ENCODE measurements at places on chromosomes 5 and 9. TPM values are rescaled to one million over a fixed set of nuclear protein-coding genes. Genes with fewer than 3 reads are reported as not detected.

GRCh38 chr5:122054266-122054665, 23.8 kb downstream of the LOX start:
- H3K4me3 ChIP-seq = no peak overlapping the region
- no peaks in the 10 kb centered on the region for H3K4me1 ChIP-seq
- no peak overlapping the region for H3K27ac ChIP-seq
- no peak for DNase-seq

GRCh38 chr5:143376911-143377813, 26.3 kb downstream of the NR3C1 start:
- no peak for DNase-seq
- H3K4me1 ChIP-seq = peaks cover 69% of the 10 kb centered on the region
- peaks cover 6% of the 10 kb centered on the region for H3K36me3 ChIP-seq
- no peak overlapping the region for H3K4me3 ChIP-seq
- no peaks in the 10 kb centered on the region for H3K27me3 ChIP-seq

DNA sequence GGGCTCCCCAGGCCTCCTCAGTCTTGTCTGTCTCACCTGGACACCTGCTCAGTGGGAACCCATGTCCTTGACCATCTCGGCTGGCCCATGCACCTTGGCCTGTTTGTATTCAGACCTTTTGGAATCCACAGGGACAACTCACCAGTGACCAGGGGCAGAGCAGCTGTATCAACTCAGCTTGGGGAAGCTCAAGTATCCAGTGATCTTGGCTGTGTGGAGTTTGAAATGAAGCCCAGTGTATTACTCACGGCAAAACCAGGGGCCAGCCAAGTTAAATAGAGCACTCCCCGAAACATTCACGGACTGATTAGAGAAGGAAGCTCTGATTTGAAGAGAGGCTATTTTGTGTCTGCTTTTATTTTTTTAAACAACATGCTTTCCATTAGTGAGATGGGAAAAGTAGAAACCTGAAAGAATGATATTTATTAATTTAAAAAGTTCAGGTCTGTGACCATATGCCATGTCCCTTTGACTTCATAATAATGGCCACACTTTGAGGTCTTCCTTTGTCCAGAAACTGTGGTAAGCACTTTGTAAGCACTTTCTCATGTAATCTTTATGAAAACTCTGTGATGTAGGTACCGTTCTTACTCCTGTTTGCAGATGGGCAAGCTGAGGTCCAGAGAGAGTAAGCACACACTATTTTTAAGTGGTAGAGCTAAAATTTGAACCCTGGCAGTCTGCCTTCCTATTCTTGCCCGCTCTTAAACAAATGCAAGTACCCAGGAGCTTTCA, 656.5 kb downstream of the BNC2 start:
- no peak for DNase-seq
- H3K4me1 ChIP-seq = no peaks in the 10 kb centered on the region

The CCL27 gene
- 3.7 TPM for total RNA-seq

- peaks cover 26% of the 10 kb centered on the region for H3K4me1 ChIP-seq
- no peak overlapping the region for H3K4me3 ChIP-seq
- H3K27me3 ChIP-seq = no peaks in the 10 kb centered on the region
- DNase-seq = no peak
These were observed 11.7 kb downstream of the SPIN1 start for GRCh38 chr9:88399966-88400365.

- H3K27me3 ChIP-seq = no peaks in the 10 kb centered on the region
- no peaks in the 10 kb centered on the region for H3K4me1 ChIP-seq
- H3K4me3 ChIP-seq = no peak overlapping the region
- no peak for DNase-seq
These were observed 25.5 kb downstream of the NUP188 start for GRCh38 chr9:128972956-128973355.

GRCh38 chr5:160271836-160272235, 40.5 kb downstream of the CCNJL start:
- H3K4me3 ChIP-seq = no peak overlapping the region
- H3K36me3 ChIP-seq = no peaks in the 10 kb centered on the region
- no peaks in the 10 kb centered on the region for H3K27me3 ChIP-seq
- H3K27ac ChIP-seq = no peak overlapping the region
- no peak for DNase-seq

The LAMC3 gene
- total RNA-seq = 0.74 TPM

DNA sequence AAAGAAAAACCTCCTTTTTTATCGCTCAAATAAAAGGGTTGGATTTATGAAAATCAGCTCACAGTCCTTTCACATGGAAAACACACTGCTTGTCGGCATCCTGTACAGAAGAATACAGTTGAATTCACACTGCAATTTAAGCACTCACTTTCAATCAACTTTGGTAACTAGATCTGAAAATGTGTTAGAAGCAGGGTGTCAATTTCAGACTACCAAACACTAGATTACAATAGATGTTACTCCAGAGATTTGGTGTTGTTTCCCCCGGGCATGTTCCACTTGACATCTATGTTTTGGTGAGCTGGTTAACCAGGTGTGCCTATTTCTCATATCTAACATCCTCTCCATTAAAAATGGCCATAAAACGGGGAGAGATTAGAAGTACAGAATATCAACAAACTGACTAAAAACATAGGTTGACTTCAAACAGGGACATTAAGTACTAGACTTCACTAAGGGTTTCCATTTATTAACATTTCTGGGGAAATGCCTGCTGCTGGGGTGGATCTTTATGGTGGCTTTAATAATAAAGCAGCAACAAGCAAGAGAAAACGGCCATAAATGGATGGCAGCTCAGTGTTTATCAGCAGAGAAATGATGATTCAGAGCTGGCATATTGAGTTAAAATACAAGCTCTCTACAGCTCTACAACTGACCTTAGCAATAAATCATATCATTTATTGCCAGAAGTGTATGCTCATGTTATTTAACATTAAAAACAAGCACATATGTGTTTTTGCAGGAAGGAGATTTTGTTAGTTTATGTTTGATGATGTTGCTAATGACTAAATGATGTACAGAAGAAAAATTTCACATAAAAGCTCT, 158.8 kb downstream of the SLF1 start:
- H3K36me3 ChIP-seq = no peaks in the 10 kb centered on the region
- DNase-seq = no peak
- H3K27ac ChIP-seq = no peak overlapping the region
- H3K4me1 ChIP-seq = no peaks in the 10 kb centered on the region
- no peaks in the 10 kb centered on the region for H3K27me3 ChIP-seq

The C6 gene
- not detected for total RNA-seq

DNA sequence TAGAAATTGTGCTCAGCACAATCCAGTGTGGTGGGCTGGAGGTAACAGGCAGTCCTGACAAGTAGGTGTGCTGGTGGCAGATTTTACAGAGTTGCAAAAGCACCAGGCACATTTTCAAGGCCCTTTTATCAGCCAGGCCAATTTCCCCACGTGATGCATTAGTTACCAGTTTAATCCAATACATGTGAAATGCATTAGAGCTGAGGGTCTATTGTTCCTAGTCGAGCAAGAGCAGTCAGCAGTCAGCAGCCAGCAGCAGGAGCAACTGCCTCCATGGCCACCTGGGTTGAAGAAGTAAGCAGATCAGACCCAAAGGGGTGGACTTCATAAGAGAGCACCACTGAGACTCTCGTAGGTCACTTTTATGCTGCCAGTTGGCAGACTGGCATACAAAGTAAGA, 76.7 kb downstream of the EPB41L4A start:
- H3K4me3 ChIP-seq = no peak overlapping the region
- no peaks in the 10 kb centered on the region for H3K27me3 ChIP-seq
- no peak overlapping the region for H3K27ac ChIP-seq
- H3K4me1 ChIP-seq = no peaks in the 10 kb centered on the region
- DNase-seq = no peak

The IFNA21 gene
- total RNA-seq = not detected

GRCh38 chr9:76808636-76809035, 44.4 kb downstream of the PCA3 start:
- H3K27ac ChIP-seq = no peak overlapping the region
- peaks cover 15% of the 10 kb centered on the region for H3K27me3 ChIP-seq
- H3K4me3 ChIP-seq = no peak overlapping the region
- H3K4me1 ChIP-seq = no peaks in the 10 kb centered on the region

- DNase-seq = no peak
- no peaks in the 10 kb centered on the region for H3K4me1 ChIP-seq
- no peak overlapping the region for H3K4me3 ChIP-seq
- H3K27me3 ChIP-seq = no peaks in the 10 kb centered on the region
- no peaks in the 10 kb centered on the region for H3K36me3 ChIP-seq
- no peak overlapping the region for H3K27ac ChIP-seq
These were observed 211.9 kb downstream of the ACTL7B start for GRCh38 chr9:108643731-108644510.

DNA sequence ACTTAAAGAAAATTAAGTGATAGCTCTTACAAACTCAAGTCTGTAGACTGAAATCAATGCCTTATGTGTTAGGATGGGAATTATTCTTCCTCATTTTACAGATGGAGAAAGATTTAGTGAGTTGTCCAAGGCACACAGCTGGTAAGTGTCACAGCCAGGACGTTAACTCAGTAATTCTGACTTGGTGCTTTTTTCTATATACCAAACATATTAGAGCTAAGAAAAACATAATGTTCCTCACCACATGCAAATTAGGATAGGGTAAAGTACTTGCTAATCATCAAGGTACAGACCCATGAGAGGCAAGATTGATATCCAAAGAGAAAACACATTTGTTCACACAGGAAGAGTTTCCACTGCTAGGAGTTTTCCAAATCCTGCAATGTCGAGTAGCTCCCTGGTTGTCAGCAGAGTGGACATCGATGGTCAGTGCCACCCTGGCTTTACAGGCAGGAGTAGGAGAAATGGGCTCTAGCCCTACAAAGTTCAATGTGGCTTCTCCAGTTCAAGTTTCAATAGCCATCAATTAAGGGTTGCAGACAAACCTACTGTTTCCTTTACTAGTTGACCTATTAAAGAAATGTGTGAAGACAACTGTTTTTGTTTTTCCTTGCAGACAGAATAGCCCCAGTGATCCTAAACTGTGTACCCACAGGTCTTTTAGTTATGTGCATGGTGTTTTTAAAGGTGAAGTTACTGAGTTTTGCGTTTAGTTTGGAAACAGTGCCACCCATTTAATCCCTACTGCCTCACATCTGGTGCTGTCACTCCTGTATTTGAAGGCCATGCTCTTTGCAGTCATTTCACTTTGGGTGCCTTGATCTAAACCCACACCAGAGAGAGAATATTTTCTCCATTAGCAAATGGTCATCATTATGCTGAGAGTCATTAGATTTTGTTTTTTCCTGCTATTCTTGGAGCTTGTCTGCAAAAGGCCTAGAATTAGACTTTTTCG, 460.8 kb upstream of the SMARCA2 start:
- H3K4me1 ChIP-seq = no peaks in the 10 kb centered on the region
- H3K27ac ChIP-seq = no peak overlapping the region

The TAS2R1 gene
- total RNA-seq = not detected

- no peak overlapping the region for H3K27ac ChIP-seq
- H3K4me1 ChIP-seq = peaks cover 36% of the 10 kb centered on the region
- no peaks in the 10 kb centered on the region for H3K36me3 ChIP-seq
- peaks cover 10% of the 10 kb centered on the region for H3K27me3 ChIP-seq
- DNase-seq = no peak
These were observed 7.6 kb downstream of the SPRY4 start for GRCh38 chr5:142317173-142317572.
